ENCODE measurements at places on chromosomes 11 and 22. TPM values are rescaled to one million over a fixed set of nuclear protein-coding genes. Genes with fewer than 3 reads are reported as not detected.

DNA sequence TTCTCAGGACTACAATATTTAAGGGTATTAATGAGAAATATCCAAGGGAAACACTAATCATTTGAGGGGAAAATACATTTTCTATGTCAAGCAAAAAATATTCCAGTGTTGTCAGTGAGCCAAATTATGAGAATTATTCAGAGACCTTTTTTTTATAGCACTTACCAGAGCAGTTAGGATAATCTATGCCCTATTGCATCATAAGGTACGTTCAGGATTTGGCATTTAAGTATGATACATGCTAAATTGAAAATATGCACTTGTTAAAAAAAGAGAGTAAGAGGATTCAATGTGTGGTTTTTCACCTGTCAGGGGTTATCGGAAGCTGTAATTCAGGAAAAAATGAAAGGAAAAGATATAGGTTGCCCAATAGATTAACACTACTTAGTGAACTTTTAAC, 17.2 kb upstream of the MPPED2 start:
- no peak for DNase-seq

- DNase-seq, result peak; percentile 47
Observed at GRCh38 chr11:113675565-113675964, 30.5 kb downstream of the TMPRSS5 start.

GRCh38 chr11:133824593-133824992, 20.7 kb downstream of the SPATA19 start:
- DNase-seq, result no peak

Gene KCNQ1
- not detected for total RNA-seq

DNA sequence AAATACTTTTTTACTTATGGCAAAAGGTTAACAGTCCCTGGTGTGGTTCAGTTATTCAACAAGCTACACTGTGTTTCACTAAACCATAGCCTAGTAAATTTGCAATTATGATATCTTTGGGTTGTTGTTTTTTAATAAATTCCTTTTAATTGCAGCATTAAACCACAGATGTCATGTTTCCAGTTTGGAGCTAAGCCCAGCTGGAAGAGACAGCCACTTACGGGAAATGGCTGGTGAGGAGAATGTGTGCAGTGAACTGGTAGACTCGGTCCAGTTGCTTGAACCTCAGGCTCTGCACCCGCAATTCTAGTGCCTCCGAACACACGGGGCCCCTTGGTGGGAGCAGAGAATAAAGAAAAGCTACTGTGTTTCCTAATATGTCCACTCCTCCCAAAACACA, 70.8 kb downstream of the WNT11 start:
- DNase-seq, result no peak

- DNase-seq, result peak; percentile 87
Observed at GRCh38 chr11:74288161-74288560, 23.3 kb downstream of the P4HA3 start.

Gene FBLN1
- 23.9 TPM for total RNA-seq

DNA sequence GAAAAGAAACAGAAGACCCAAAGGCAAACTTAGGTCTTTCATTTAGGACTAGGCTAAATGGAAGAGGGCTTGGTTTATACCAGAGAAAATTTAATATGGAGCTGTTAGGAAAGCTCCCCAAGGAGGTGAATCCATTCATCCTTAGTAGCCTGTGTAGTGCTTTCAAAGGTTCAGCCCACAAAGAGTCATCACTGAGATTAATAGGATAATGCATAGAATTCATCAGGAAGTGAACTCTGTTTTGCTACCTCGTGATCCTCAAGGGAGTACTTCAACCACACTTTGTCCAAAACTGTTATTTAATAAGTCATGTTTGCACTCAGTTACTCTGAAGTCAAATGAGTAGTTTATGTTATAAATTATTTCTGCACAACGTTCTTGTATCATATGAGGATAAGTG, 43.3 kb upstream of the MMP7 start:
- DNase-seq, result peak; percentile 62

DNA sequence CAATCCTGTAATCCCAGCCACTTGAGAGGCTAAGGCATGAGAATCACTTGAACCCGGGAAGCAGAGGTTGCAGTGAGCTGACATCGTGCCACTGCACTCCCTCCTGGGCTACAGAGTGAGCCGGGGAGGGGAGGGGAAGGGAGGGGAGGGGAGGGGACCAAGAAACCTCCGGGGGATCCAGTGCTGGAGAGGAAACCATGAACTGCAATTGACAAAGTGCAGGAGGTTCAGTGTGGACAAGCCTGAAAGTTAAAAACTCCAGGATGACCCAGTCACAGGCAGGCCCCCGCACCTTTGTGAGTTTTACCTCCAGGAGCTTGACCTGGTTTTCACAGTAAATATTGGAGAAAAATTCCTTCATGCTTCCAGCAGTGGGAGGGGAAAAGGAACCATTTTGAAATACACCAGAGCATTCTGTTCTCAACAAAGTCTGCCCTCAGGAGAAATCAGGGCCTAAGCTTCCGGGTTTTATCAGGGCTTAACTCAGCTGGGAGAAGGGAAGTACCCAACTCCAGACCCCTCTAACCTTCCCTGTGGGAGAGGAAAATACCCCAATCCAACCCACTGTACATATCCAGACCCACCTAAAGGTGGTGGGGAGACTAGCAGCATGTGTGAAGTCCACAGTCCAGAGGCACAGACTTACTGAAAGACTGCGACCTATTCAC, 15.5 kb upstream of the ZFTA start:
- no peak for DNase-seq

DNA sequence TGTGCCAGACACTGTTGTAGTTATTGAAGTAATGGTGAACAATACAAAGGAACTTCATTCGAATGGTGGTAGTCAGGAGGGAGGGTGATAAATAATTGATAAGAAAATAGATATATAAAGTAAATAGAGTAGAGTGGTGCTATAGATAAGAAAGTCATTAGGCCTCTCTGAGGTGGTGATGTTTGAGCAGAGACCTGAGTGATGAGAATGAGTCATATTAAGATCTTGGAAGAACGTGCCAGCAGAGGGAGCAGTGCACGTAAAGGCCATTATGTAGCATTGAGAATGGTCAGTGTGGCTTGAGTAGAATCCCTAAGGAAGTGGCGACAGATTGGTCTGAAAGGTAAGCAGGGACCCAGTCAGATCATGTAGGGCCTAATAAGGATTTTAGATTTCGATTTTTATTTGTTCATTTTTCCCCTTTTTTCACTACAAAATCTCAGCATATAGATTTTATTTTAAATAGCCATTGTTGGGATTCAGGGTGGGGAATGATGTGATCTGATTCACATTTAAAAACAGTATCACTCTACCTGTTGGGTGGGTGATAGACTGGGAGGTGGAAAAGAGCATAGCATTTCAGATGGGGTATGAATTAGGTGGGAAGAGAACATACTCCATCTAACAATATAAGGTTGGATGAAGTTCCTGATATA, 44.7 kb downstream of the CCDC90B start:
- peak; percentile 80 for DNase-seq

DNA sequence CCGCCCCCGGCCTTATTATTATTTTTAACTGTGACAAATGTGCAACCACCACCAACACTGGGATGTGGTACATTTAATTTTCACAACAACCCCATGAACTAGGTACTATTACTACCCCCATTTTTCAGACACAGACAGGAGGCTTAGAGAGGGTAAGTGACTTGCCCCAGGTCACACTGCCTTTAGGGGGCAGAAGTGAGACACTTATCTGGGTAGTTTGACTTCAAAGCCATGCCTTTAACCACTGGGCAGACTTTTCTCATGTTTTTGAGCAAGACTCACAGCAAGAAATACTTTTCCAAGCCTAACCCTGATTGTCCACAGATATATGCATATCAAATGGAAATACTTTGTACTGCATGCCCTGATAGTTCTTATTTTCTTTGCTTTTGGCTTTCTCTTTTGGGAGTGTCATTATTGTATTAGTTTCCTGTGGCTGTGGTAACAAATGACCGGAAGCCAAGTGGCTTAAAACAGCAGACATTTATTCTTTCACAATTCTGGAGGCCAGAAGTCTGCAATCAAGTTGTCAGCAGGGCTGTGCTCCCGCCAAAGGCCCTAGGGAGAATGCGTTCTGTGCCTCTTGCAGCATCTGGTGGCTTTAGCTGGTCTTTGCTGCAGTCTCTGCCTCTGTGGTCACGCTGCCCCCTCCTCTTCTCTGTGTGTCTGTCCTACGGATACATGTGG, 110.8 kb downstream of the GRIK4 start:
- no peak for DNase-seq

Gene CST6
- total RNA-seq, result 0.20 TPM

Gene KRTAP5-1
- not detected for total RNA-seq

- DNase-seq, result peak; percentile 67
Observed at GRCh38 chr11:122778148-122778547, 60.2 kb upstream of the CRTAM start.

DNA sequence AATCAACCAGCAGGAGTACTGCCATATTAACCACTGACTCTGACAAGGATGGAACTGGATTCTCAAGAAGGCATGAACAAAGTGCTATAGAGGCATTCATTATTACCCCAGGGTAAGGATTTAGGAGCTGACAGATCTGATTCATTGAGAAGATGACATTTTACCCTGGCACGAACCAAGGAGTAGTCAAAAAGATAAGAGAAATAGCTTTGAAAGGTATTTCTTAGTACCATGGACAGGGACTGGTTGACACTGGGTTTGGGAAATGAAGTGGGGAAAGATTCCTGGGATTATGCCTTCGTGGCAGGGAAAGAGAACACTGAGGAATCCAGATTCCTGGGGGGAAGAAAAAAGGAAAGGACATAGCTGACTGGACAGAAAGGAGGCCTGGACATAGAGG, 5.1 kb upstream of the SAAL1 start:
- DNase-seq, result peak; percentile 24

DNA sequence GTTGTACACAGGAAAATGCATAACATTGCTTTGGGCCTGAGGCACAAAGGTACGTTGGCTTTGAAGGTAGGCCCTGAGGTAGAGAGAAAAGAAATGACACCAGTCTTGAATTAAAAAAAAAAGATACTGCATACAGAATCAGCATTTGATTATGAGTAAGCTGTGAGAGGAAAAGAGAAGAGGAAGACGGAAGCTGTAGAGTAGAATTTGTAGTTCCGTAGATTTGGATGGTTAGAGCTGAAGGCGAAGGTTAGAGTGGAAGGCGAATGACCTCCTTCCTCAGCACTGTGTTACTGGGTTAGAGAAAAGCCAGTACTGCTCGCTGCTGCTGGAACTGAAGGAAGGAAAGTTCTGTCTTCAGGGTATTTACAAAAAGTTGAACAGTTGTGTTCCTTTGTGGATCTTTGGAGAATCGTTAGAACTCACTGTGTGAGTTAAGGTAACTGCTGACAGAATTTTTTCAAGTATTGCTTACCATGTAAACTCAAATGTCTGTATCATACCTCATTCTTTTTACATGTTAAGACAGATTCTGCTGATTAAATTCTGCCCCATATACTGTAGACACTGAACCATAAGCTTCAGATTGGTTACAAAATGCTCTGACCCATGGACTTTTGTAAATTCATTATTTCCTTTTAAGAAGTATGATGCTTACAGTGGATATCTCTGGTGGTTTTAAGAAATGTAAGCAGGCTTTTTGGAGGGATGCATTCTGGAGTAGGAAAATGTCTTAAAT, 50.2 kb downstream of the MCAM start:
- DNase-seq, result no peak

Gene SMC1B
- total RNA-seq, result 0.20 TPM

- no peak for DNase-seq
Observed at GRCh38 chr22:32887324-32887980, 85.9 kb downstream of the TIMP3 start.

Measured in M059J (cell line).